ENCODE measurements at places on chromosomes 7 and 10.

DNA sequence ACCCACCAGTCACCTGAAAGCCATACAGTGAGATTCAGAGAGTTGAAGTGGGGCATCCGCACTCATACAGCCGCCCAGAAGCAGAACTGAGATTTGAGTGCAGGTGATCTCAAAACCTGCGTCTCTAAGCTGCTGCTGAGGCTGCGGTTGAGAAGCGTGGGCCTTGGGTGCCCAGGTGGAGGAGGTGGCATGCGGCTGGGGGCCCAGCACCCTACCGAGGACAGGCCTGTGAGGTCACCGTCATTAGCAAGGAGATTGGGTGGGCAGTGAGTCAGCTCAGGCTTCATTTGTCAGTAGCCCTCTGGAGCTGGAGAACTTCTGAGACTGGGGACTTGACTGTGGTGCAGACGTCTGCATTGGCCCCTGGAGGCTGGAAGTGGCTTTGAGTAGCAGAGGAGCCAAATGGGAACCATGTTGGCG is 29.8 kb downstream of the ZMIZ1 start:
- no peak for DNase-seq

DNA sequence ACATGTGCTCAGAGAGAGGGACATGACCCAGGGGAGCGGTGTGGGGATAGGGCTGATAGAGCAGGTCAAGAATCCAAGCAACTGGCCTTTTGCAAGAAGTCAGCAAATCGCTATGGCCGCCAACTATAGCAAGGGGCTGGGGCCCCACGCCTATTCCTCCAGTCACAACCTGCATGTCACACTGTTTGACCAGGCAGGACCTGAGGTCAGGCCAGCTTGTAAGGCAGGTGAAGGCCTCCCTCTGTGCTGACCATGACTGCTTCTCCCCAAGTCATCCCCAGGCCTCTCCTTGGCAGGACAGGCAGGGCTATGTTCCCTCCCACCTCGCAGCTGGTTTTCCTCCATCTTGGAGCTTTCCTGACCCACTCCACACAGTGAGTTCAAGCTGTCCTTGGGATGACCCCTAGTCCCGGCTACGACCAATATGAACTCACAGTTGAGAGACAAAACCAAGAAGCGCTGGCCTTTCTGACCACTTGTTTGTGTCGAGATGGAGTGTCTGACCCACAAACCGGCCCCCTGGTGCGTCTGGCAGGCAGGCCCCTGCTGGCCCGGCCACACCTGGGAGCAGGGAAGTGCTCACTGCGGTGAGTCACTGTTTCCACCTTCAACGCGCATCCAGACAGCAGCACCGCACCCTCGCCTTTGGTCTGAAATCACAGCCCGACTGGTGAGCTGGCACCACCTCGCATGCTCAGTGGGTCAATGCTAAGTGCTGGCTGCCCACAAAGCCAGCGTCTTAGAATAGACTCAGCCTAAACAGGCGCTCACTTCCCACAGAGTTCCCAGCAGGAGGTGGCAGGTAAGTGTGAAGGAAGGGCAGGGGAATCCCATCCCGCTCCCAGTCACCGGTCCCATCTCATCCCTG is 81.4 kb downstream of the VWA2 start:
- no peak for DNase-seq

DNA sequence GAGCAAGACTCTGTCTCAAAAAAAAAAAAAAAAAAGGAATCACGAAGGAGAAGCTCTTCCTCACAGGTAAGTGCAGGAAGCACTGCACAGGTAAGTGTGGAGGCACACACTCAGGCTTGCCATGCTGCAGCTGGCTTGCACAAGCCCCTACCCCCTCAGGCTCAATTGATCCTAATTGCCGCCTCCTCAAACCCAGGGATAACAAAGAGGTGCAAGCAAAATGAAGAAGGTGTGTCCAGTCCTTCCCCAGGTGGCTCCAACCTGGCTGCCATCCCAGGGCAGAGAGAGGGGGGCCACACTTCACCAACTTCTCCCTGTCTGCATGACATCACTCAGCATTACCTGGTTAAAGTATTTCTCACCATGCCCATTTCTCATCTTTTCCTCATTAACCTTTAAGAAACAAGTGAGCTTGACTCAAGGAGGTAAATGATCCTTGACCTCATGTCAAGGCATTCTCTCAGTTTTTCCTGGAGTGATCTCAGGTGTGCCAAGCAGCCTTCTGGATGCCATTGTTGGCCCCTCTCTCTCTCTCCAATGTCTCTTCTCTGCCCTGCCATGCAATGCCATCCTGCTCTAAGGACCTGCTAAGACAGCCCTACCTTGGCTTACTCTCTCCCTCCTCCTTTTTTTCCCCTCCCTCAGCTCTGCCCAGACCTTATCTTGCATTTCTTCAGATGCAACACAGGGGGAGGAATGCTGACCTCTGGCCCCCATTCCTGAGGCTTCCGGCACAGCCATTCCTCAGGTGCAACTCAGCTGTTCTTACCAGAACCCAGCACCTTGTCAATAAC is 13.0 kb upstream of the TRPV6 start:
- DNase-seq, result no peak

- no peak for DNase-seq
These were observed 14.8 kb downstream of the ACSM6 start for GRCh38 chr10:95208702-95209391.

GRCh38 chr10:61754587-61755550 is 92.1 kb downstream of the CABCOCO1 start:
- DNase-seq, result peak; percentile 37

DNA sequence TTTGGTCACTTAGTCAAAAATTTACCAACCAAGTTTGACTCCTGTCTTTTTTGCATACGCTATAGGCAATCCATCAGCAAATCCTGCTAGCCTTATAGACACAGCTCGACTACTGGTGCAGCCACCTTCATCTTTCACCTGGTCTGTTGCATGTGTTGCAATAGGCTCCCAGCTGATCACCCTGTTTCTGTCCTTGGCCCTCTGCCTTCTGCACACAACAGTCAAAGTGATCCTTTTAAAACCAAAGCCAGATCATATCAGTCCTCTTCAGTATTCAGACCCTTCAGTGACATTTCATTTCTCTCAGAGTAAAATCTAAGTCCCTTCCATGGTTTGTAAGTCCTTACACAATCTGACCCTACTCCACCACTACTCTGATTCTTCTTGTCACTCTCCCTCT is 10.9 kb upstream of the CDK6 start:
- DNase-seq, result no peak

GRCh38 chr7:134789967-134790685 is 10.7 kb downstream of the CALD1 start:
- DNase-seq, result peak; percentile 56

DNA sequence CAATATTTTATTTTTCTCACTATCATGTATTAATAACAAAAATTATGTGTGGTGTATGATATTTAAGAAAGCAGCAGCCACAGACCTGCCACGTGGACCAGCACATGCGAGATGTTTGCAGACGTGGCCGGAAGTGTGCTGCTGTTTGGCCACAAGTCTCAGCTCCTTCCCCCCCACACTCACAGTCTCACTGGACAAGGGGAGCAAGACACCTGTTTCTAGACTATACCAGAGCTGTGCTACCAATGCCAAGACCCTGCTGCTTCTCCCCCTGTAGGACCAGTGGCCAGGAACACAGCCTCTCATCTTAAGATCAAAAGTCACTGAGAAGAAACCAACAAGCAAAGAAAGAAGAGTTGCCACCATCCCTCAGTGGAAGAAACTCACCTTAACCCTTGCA is 258.9 kb upstream of the PPP2R2D start:
- no peak for DNase-seq

GRCh38 chr7:85290269-85290668 is 103.4 kb upstream of the SEMA3D start:
- no peak for DNase-seq

DNA sequence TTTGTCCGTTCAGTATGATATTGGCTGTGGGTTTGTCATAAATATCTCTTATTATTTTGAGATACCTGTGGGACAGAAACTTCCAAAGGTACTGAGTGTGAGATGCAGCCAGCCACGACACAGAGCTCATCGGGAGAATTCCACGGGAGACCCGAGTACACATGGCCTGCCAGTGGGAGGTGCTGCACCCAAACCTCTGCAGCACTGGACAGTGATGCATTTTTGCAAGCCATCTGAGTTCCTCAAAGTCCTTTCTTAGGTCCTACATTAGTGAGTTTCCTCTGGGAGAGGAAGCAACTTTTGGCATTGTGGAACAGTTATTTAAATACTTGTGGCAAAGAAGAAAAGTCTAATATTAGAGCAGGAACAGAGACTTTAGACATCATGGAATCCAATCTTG is 77.5 kb downstream of the ARID5B start:
- no peak for DNase-seq

DNA sequence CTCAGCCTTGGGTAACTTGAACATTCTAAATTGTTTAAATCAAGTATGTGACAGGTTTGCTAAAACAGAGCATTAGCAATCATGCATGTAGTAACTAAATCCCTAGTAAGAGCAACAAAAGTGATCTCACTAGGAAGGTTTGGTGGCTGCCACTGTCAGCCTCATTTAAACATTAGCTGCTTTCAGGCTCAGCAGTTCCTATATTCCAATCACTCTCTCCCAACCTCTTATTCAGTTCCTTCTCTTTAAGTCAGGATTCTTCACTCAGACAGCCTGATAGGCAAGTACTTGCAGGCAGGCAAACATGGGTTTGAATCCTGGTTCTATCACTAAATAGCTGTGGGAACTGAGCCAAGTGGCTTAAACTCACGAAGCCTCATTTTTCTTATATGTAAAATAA is 3.6 kb downstream of the CREB3L2 start:
- DNase-seq, result no peak

DNA sequence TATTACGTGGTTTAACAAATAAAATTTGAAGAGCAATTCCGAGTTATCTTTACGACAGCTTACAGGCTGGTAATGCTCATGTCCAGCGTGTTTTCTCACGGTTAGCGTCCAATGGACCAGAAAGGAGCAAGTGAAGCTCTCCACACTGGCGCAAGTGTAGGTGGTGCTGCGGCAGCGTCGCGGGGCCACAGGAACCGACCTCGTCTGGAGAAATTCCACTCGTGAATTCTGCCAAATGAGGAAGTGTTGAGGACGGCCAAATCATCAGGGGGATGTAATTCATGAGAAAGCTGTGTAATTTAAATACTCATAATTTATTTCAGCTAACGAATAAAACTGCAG is 350 bp upstream of the ZNF37A start:
- no peak for DNase-seq

DNA sequence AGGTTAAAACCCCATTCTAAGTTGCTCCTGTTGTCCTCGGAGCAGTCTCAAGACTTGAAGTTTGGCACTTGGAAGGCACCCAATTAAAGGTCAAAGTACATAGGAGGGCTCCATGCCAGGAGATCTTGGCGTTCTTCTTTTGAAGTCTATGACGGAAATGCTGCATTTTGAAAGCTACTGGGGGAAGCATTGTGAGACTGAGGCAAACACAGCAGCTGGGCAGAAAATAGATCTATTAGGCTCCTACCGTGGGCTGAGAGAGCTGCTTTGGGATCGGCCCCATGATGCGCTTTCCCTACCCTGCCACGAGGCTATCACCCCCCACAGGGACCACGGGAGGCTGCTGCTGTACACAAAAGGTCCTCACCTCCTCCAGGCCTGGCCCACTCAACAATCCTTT is 20.0 kb downstream of the KIAA1549 start:
- DNase-seq, result no peak

DNA sequence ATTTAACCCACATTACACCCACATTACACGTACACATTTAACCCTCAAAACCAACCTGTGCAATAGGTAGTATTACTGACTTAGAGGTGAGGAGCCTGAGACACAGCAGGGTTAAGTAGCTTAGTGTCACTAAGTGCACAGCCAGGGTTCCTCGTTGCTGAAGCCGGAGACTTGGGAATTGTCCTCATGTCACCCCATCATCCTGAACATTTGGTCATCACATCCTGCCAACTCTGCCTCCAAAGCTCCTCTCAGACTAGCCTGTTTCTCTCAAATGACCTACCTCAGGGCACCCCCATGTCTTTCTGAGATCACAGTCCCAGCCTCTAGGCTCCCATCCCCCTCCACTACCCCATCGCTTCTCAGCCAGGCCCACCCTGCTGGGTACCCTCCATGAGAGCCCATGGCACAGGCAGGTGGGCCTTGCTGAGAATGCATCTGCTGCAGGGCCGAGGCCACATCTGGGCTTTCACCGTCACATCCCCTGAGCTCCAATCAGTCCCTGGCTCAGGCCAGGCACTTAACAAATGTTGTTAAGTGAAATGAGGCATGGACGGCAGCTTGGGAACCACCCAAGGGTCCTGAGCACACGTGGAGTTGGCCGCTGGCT is 21.1 kb upstream of the PCBD1 start:
- no peak for DNase-seq

DNA sequence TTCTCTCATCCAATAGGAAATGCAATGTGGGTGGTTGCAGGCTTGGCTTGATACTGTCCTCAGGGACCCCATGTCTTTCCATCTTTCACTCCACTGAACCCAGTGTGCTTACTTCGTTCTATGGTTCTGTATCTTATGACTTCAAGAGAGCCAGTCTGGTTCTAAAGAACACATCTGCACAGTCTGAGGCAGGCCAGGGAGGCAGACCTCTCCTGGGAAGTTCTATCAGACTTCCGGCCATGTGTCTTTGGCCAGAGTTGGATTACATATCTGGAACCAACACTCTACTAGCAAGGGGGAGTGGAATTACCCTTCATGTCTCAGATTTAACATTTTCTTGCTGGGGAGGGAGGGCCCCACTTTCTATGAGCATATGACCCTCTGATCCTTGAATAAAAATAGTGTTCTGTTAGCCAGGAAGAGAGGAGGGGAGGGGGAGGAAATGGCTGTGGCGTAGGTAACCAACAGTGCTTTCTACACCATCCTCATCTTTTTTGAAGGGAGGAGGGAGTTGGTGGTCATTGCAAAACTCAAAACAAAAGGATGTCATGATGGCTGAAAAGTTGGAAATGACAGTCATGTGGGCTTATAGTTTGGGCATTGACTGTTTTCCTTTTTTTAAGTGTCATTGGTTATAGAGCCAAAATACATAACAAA is 370.2 kb downstream of the GATA3 start:
- no peak for DNase-seq

DNA sequence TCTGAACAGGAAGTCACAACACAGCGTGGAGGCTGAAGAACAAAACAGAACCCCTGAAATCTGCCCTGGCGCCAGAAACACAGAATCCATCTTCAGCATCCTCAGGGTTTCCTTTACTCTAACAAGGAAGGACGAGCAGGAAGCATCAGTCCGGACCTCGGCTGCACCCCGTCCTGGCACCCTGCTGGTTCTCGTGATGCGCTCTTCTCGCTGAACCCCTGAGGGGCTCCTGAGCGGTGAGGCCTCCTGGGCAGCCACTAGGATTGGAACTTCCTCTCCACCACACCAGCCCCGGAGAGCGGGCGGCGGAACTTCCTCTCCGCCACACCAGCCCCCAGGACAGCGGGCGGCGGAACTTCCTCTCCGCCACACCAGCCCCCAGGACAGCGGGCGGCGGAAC is 461.9 kb downstream of the PTPRN2 start:
- DNase-seq, result no peak

- no peak for DNase-seq
These were observed 293.1 kb downstream of the GRM8 start for GRCh38 chr7:126959649-126960048.

DNA sequence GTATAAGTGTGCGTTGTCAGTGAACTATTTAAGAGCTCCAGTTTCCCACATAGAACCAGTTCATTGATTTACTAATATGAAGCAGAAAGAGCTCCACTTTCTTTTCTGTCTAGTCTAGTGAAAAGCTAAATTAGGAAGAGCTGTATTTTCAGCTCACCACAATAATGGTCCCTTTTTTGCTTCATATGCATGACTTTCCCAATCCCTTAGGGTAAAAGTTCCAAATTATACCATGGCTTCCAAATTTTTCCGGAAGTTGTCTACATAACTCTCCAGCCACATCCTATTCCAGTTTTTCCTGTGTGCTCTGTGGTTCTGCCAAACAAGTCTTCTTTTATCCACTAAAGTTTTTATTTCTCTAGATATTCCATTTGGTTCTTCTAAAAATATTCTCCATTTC is 685.2 kb downstream of the REEP3 start:
- DNase-seq, result no peak

GRCh38 chr7:132295175-132295574 is 281.1 kb downstream of the PLXNA4 start:
- DNase-seq, result no peak

Data from fibroblast of gingiva (primary cell).